ENCODE measurements at places on chromosomes 16 and 17. TPM values are rescaled to one million over a fixed set of nuclear protein-coding genes. Genes with fewer than 3 reads are reported as not detected.

GRCh38 chr17:8868529-8868951, 1.1 kb upstream of the PIK3R6 start:
- no peak overlapping the region for H3K4me3 ChIP-seq
- H3K27ac ChIP-seq = no peak overlapping the region
- H3K36me3 ChIP-seq = no peaks in the 10 kb centered on the region
- no peaks in the 10 kb centered on the region for H3K27me3 ChIP-seq

- H3K36me3 ChIP-seq = no peaks in the 10 kb centered on the region
- peaks cover 99% of the 10 kb centered on the region for H3K27me3 ChIP-seq
Observed at GRCh38 chr16:86572041-86572521, 5.5 kb downstream of the FOXC2 start.

DNA sequence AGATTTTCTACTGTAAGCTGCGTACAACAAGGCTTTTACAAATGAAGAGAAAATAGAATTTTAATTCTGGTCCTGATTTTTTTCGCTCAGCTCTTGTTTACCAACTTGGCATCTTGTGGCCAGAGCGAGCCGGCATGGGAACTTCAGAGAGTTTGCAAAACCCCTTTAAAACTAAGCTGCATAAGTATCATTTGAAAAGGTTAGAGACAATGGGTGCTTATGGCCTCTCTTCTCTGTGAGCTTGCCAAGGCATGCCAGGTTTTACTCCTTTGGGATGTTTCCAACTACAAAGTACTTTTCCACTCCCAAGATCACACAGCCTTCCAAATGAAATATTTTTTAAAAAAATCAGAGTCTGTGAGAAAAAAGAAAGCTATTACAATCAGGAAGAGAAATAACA, 62.4 kb upstream of the FA2H start:
- H3K27me3 ChIP-seq = no peaks in the 10 kb centered on the region
- H3K36me3 ChIP-seq = no peaks in the 10 kb centered on the region
- H3K4me3 ChIP-seq = no peak overlapping the region
- H3K27ac ChIP-seq = no peak overlapping the region
- H3K4me1 ChIP-seq = peaks cover 17% of the 10 kb centered on the region
- DNase-seq = no peak

- peaks cover 16% of the 10 kb centered on the region for H3K27me3 ChIP-seq
- H3K27ac ChIP-seq = no peak overlapping the region
- peak overlapping the region; percentile 17 for H3K4me3 ChIP-seq
- H3K4me1 ChIP-seq = peaks cover 27% of the 10 kb centered on the region
- H3K36me3 ChIP-seq = no peaks in the 10 kb centered on the region
Observed at GRCh38 chr16:3029491-3030221, 5.8 kb downstream of the THOC6 start.

GRCh38 chr16:57051696-57052228, 40.6 kb upstream of the CPNE2 start:
- no peak overlapping the region for H3K4me3 ChIP-seq
- no peak for DNase-seq
- H3K36me3 ChIP-seq = no peaks in the 10 kb centered on the region
- H3K27me3 ChIP-seq = no peaks in the 10 kb centered on the region

DNA sequence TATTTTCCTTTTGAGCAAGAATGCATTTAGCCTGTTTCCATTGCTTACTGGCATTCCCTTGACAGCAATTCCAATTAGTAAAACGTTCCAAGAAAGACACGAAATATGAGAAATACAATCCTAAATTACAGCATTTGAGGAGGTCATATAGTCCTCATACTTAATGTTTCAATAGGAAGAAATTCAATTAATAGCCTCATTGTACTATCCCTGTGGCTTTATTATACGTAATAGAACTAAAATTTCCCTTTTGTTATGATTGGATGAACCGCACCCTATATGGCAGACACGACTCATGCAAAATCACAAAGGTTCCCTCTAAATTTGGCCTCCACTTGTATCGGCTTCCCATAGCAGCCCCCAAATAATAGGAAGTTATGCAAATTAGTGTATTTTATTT, 291.7 kb downstream of the CEP112 start:
- H3K27me3 ChIP-seq = no peaks in the 10 kb centered on the region
- H3K4me3 ChIP-seq = no peak overlapping the region
- no peak overlapping the region for H3K27ac ChIP-seq
- no peak for DNase-seq

Gene IL32
- total RNA-seq = 2.3 TPM

Gene ABCA8
- total RNA-seq = not detected

GRCh38 chr16:70417661-70418060, 21.2 kb downstream of the ST3GAL2 start:
- no peak overlapping the region for H3K4me3 ChIP-seq
- no peaks in the 10 kb centered on the region for H3K36me3 ChIP-seq
- no peak for DNase-seq

GRCh38 chr17:54968988-54969332, 395 bp downstream of the STXBP4 start:
- H3K4me3 ChIP-seq = peak overlapping the region; percentile 97
- no peaks in the 10 kb centered on the region for H3K36me3 ChIP-seq
- peaks cover 12% of the 10 kb centered on the region for H3K4me1 ChIP-seq

DNA sequence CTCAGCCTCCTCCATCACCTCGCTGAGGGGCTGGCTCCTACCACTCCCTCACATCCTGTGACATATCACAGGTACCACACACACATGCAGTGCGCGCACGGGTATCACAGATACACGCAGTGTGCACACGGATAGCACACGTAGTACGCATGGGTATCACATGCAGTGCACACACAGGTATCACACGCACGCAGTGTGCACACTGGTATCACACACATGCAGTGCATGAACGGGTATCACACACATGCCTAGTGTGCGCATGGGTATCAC, 30.1 kb downstream of the ACSF3 start:
- H3K36me3 ChIP-seq = no peaks in the 10 kb centered on the region
- H3K4me3 ChIP-seq = no peak overlapping the region
- H3K4me1 ChIP-seq = no peaks in the 10 kb centered on the region
- H3K27me3 ChIP-seq = no peaks in the 10 kb centered on the region
- no peak overlapping the region for H3K27ac ChIP-seq

Gene CDT1
- total RNA-seq = 114 TPM

- no peak overlapping the region for H3K27ac ChIP-seq
- no peaks in the 10 kb centered on the region for H3K27me3 ChIP-seq
- H3K36me3 ChIP-seq = no peaks in the 10 kb centered on the region
Observed at GRCh38 chr17:72488555-72489271, 367.9 kb downstream of the SOX9 start.

Gene TTYH2
- 5.2 TPM for total RNA-seq

Gene ATP1B2
- 14.9 TPM for total RNA-seq

Gene SLC6A2
- total RNA-seq = 0.27 TPM

- H3K27me3 ChIP-seq = no peaks in the 10 kb centered on the region
- no peaks in the 10 kb centered on the region for H3K4me1 ChIP-seq
- H3K36me3 ChIP-seq = no peaks in the 10 kb centered on the region
- H3K4me3 ChIP-seq = no peak overlapping the region
Observed at GRCh38 chr17:13953841-13954240, 115.5 kb upstream of the COX10 start.

DNA sequence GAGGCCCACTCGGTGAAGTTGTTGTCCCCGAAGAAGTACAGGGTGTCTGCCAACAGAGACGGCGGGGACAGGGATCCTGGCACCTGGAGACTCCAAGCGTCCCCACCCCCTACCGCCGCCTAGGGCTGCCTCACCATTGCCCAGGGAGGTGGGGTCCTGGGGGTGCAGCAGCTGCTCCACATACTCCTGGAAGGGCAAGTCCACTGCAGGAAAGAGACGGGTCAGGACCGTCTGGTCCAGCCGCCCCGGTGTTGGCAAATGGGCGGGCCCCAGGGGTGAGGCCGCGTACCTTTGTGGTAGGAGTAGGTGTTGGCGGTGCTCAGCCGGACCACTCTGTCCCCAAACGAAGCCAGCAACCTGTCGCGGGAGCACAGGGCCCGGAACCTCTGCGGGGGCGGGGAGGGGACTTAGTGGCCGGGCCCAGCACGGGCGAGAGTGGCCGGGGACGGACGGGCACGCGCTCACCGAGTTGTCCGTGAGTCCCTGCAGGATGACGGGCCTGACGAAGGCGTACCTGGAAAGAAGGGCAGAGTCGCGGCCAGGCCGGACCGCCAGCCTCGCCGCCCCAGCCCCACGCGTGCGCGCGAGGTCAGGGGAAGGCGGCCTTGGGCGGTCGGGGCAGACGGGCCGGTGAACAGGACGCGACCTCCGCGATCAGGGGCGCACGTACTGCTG, 601 bp downstream of the JMJD8 start:
- no peaks in the 10 kb centered on the region for H3K27me3 ChIP-seq
- H3K36me3 ChIP-seq = no peaks in the 10 kb centered on the region
- peaks cover 5% of the 10 kb centered on the region for H3K4me1 ChIP-seq
- peak overlapping the region; percentile 72 for H3K4me3 ChIP-seq

GRCh38 chr16:78745108-78746019, 645.9 kb downstream of the WWOX start:
- no peak overlapping the region for H3K27ac ChIP-seq
- H3K36me3 ChIP-seq = no peaks in the 10 kb centered on the region
- peaks cover 8% of the 10 kb centered on the region for H3K4me1 ChIP-seq
- H3K4me3 ChIP-seq = no peak overlapping the region
- DNase-seq = no peak

GRCh38 chr17:62696726-62697490, 69.4 kb downstream of the MRC2 start:
- no peak overlapping the region for H3K4me3 ChIP-seq
- H3K36me3 ChIP-seq = no peaks in the 10 kb centered on the region
- H3K27ac ChIP-seq = no peak overlapping the region
- peaks cover 4% of the 10 kb centered on the region for H3K4me1 ChIP-seq
- no peak for DNase-seq
